ENCODE measurements at places on chromosomes 7 and 10.

- no peak for DNase-seq
Observed at GRCh38 chr7:132276234-132276630, 300.0 kb downstream of the PLXNA4 start.

DNA sequence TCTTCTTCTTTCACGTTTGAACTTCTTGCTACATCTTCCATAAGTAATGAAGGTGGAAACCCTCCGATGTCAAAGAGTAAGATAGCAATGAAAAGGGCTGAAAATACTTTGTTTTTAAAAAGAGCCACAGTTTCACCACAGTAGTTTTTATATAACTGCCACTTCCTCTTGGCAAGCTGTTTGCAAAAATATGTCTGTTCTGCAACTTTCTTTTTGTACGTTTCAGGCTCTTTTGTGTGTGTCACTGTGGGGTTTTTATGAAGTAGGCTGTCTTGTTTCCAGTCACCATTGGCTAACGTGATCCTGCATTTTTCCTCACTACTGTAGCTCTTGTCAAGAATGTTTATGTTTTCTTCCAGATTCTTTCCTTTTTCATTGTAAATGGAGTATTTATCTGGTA lies 55.6 kb downstream of the SLC16A9 start:
- no peak for DNase-seq

GRCh38 chr7:107364787-107365186 lies 105.1 kb upstream of the GPR22 start:
- DNase-seq, result no peak

GRCh38 chr7:128837521-128837921 lies 7.3 kb downstream of the FLNC start:
- no peak for DNase-seq

DNA sequence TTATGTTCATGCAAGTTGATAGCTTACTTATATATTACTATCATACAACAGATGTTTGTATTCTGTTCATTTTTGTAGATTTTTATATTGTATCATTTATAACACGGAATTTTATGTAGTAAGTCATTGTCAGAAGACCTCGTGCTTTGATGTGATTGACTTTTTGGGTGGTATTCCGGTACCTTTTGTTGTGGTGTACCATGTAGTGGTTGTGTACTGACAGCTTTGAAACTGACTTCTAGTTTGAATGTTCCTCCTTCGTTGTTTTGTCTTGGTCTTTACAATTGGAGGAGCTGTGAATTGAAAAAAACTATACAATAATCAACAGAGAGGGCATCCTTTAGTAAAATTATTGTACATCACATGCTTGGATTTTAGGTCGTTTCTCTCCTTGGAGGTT lies 61.5 kb downstream of the WAC start:
- no peak for DNase-seq

DNA sequence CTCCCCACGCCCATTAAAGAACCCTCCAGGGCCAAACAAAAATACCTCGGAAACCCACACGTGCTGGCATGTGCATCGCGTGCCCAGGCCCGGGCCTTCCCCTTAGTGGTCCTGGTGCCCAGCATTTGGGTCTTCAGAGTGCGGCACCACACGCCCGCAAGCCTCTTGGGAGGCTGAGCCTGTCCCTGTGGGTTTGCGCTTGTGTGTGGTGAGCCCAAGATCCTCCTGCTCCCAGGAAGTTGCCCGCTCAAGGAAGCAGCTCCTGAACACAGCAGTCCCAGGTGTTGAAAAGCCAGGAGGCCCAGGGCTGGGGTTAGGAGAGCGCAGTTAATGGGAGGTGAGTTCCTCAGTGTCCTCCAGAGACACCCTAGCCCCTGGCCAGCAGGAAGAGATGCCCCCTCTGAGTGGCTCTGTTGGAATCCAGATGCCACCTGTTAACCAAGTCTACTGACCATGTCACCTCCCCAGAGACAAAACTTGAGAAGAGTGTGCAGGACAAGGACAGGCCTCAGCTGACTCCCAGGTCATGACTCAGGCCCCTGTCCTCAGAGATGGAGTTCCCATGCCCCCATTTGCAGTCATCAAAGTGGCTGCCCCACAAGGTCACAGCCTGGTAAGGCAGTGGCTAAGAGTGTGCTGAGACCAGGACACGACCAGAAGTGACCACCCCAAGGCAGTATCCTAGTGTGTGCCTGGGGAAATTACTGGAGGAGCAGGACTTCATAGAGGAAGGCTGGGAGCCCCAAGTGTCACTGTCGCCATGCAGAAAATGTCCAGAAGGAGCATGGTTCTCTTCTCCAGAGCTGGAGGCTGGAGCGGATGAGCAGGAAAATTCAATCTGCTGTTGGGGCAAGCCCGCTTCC lies 5.2 kb downstream of the FZD9 start:
- no peak for DNase-seq

DNA sequence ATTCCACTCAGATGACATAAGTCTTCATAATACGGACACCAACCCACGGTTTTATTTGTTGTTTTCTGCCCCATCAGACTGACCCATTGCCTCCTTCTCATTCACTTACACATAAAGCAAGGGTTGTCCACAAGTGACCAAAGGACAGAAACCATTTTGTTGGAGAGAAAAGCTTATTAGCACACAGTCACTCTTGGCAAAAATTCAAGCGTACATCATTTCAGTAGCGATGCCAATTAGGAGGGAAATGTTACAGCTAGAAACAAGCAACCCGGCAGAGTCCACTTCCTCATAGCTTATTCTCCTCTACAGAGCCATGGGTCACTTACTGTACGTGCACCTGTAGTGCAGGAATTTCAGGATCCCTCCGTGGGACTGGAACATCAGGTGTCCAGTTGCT lies 23.0 kb downstream of the ABLIM1 start:
- DNase-seq, result no peak

GRCh38 chr10:103504181-103504783 lies 10.8 kb downstream of the NEURL1 start:
- DNase-seq, result no peak

- no peak for DNase-seq
Observed at GRCh38 chr10:122255509-122256301, 15.4 kb upstream of the BTBD16 start.

DNA sequence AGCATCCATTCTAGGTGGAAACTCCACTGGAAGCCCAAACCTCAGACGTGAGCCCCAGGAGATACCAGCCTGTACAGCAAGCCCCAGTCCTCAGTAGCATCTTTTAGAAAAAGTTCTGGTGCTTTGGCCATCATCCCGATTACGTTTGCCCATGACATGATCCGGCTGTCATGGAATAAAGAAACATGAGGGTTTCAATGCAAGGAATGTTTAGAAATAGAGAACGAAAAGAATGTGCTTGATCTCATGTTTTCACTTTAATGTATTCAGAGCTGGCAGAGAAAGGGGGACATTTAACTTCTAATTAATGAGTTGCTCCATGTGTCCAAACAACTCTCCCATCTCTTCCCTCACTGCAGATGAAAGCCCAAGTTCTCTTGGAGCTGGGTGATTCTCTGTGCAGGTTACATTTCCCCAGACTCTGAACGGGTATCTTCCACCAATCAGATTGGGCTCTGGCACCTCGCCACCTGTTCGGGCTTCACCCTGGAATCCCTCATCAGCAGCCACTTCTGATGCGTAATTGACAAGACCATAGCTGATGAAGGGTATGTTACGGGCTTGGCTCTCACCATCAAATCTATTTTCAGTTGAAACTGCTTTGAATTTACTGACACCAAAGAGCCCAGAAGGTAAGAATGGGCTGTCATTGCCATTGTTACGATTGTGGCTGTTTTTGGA lies 165.3 kb downstream of the PLXNA4 start:
- no peak for DNase-seq

DNA sequence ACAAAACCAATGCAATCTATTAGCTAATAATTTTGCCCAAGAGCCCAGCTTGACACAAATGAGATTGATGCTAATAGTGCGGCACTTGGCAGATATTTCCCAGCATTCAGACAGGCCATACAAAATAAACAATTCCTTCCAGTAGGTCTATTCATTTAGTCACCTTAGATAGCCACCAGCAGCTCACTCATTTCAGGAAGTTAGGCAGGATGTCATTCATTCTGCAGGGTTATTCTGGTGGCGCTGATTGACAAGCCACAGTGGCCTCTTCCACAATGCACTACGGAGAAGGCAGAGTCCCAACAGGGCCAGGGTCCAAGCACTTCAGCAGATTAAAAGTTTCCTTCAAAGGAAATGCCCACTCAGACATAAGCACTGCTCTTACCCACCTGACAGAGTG lies 55.8 kb downstream of the PIK3AP1 start:
- DNase-seq, result no peak

GRCh38 chr10:104350127-104350635 lies 3.5 kb upstream of the CFAP58 start:
- DNase-seq, result no peak

GRCh38 chr10:79444199-79445119 lies 965 bp downstream of the ZCCHC24 start:
- no peak for DNase-seq

- no peak for DNase-seq
Observed at GRCh38 chr7:926061-927030, 28.1 kb downstream of the ADAP1 start.

DNA sequence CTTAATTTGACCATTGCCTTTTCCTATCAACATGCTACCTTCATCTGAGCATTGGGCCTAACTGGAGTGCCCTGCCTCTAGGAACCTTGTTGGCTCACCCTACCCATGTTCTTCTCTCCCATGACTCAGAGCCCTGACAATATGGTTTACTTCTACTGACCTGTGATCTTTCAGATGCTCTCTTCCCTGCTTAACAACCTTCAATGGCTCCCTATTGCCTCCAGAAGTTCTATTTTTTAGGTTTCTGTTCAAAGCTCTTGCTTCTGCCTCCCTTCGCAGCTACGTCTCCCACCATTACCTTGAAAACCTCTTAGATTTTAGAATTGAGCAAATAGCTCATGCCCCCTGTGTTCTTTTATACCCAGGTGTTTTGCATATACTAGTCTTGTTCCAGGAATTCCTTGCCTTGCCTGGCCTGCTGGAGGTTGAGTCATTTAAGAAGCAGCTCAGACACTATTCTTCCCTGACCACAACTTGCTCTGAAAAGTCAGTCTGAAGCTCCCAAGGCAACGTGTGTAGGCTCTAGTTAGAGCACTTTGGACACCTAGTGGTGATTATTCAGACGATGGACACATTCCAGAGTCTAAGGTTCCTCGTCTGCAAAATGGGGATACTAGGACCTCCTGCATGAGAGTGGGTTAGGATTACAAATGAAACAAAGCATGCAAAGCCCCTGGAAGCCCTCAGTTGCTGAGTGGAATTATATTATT lies 64.4 kb upstream of the EMX2 start:
- no peak for DNase-seq

- no peak for DNase-seq
Observed at GRCh38 chr7:155963356-155963755, 151.1 kb upstream of the SHH start.

- DNase-seq, result no peak
Observed at GRCh38 chr10:21604651-21605050, 70.6 kb downstream of the MLLT10 start.

DNA sequence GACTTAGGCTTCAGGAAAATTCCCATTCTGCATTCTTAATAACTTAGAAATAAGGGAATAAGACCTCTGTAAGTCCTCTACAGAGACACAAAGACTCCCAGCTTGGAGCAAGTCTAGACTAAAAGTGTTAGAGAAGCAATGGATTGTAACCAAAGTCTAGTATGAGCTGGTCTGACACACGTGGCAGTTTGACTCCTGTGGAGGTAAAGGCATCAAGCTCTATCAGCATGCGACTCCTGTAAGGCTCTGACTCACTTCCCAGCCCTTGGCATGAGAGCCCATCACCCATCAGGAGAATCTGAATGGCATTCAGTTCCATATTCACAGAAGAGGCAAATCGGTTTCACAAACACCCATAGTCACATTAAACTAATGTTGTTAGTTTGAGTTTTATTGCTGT lies 4.4 kb upstream of the VSTM4 start:
- DNase-seq, result no peak

DNA sequence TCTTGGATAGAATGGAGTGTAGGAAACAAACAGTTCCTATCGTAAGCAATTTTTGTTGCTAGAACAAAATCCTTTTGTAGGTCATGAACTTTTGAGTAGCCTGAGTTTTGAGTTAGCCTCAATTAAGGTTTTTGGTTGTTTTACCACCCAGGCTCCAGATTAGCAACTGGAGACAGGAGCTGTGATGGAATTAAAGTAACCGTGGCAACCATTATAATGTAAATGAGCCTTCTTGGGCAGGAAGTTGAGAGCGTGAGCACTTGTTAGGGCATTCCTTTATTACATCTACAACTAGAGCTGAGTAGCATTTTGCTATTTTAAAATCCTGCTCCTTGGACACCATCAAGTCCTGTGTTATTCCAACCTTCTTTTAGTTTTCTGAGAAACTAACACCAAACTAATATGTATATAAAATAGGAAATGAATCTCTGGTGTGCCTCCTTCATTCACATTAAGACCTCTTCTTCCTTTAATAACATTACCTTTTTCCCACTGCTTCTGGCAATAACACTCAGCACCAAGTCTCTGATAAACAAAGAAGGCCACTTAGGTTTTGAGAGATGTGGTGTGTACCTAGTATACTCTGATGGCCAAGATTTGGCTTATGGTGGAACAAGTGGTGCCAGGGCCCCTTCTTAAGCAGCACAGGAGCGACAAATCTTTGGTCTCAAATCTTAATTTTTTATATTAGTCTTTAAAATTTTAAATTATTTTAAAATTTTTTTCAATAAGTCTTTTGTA lies 34.0 kb downstream of the AHCYL2 start:
- DNase-seq, result no peak

- no peak for DNase-seq
Observed at GRCh38 chr7:29877196-29877595, 70.9 kb downstream of the WIPF3 start.

- no peak for DNase-seq
Observed at GRCh38 chr10:74034301-74034700, 36.4 kb downstream of the VCL start.

DNA sequence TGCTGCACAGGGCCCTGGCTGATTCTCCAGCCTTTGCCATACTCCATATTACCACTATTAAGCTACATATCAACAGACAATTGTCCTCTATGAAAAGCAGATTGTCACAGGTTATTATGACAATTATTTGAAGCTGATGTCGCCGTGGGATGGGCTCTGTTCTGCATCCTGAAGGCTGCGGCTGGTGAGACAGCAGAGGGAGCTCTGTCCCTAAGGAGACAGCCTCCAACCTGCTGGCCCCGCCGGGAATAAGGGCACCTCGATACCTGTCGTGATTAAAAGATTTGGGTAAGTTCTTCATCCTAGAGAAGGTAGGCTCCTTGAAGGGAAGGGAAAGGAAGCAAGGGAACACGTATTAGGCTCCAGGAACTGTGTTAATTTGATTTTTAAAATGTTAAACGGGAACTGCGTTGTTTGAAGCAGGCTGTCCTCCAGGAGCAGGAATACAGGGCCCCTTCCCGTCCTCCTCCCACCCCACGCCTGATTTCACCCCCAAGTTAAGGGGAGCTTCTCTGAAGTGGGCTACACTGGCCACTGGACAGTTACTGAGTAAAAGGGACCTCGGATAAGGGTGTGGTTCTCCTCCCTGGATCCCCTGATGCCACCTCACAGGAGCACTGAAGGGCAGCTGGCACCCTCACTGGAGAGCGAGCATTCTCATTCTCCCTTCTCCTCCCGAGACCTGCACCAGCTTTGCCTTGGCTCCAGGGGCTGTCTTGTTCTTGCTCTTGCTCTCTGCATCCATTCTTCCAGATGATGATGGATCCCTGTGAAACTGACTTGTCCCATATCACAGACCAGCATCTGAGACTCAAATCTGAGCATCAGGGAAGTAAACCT lies 11.8 kb upstream of the TIAL1 start:
- DNase-seq, result no peak

GRCh38 chr10:27072436-27073114 lies 27.7 kb downstream of the ANKRD26 start:
- no peak for DNase-seq

GRCh38 chr7:11819947-11820346 lies 12.1 kb downstream of the THSD7A start:
- DNase-seq, result no peak
